ENCODE measurements at places on chromosomes 11 and 22.
A peak's percentile ranks its signal among the peaks of the same experiment; 100 is the strongest.

GRCh38 chr11:62391642-62392425 is 27.0 kb upstream of the SCGB1A1 start:
- no peak for DNase-seq

- peak; percentile 61 for DNase-seq
Observed at GRCh38 chr22:41382098-41382578, 396 bp downstream of the TEF start.

GRCh38 chr11:93253111-93253510 is 55.3 kb upstream of the SLC36A4 start:
- DNase-seq = no peak

GRCh38 chr22:38774496-38775166 is 18.8 kb upstream of the SUN2 start:
- DNase-seq = no peak

DNA sequence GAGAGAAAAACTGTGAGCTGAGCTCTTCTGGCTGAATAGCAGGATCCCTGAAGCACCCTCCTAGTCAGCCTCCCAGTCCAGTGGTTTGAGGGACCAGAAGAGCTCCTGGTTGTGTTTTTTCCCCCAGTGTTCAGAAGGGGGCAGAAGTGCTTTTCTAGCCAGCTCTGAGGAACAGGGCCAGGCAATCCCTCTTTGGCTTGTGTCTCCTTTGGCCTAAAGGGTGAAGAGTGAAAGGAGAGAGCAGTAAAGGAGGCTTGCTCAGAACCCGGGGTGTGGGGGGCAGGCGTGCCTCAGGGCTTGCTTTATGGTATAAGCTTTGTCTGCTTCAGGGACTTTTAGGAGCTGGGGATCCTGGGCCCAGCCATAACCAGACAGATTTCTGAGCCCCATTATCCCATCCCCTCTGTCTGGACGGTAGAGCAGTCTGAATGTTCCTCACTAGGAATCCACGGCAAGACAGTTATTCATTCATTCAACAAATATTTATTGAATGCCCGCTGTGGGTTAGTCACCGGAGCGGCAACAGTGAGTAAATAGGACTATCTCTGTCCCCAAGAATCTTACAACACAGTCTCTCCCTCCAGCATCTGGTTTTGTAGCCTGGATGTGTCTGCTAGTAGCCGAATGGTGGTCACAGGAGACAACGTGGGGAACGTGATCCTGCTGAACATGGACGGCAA is 14.5 kb downstream of the ACP2 start:
- DNase-seq = no peak

DNA sequence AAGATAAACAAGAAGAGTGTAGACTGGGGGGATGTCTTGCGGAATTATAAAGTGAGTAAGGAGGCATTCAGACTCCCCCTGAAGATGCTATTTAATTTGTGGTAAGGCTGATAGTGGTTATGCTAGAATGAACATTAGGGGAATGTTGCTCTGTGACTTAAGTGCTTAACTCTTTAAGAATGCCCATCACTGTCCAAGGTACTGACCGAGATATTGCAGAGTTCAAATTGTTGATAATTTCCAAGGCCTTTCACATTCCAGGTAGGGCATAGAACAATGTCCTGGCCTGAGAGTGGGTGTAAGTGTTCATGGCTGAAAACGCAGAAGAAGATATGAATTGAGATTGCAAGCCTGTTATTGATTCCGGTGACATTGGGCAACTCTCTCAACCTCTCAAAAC is 90.3 kb upstream of the SEZ6L start:
- DNase-seq = no peak

GRCh38 chr11:126497581-126498122 is 142.2 kb downstream of the ST3GAL4 start:
- no peak for DNase-seq

DNA sequence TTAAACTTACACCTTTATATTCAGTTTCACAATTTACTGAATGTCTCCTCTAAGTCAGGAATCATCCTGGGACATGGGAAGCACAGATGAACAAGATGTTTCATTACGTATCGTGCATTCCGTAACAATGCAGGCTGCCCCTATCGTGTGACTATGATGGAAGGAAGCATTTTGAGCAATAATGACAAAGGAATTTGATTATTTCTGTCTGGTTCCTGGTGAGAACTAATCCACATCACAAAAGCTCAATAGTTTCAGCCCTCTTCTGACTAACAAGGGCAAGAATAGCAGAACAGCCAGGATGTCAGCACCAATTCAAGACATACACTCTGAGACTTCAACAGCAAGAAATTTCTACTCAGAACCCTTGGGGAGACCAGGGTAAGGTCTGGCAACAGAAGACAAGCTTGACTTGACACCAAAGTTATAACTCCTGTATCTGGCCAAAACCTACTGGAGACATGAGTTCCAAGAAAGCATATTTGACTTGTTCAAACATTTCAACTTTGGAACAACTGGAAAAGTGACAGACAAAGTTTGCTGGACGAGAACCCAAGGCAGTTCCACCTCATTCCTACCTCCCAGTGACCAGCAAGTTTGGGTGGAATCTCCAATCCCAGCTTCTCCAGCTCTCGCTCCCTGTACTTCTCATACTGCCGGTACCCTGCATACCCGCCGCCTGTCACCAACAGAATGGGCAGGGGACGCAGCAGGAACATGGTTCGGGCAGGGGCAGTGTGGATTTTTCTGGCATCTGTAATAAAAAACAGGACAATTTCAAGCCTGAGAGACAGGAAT is 14.3 kb downstream of the PISD start:
- no peak for DNase-seq

DNA sequence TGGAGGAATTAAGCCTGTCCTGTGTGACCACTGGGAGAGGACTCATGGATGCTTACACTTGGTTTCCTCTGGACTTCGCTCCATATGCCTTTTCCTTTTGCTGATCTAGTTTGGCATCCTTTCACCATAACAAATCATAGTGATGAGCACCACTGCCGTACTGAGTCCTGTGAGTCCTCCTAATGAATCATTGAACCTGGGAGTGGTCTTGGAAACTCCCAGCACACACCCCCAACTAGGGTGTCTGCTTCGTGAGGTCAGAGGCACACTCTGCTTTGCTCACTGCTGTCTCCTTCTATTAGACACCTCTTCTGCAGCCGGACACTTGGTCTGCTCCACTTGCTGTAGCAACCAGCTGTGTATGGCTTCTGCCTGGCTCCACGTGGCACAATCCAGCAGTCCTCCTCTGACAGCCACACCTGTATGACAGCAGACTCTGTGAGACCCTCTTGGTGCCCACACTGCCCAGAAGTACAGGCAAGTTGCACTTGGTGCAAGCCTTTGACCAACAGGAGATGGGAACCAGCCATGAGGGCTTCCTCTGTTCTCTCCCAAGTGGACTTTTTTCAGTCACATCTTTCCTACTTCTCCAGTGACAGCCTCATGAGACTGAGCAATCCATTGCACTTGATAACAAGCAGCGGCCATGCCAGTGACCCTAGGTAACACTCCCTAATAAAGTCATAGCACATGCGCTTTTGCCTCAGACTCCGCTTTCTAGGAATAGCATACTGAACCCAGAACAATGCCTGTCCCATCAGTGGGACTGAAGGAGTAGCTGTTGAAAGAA is 65.0 kb upstream of the HMGXB4 start:
- DNase-seq = no peak

- DNase-seq = no peak
Observed at GRCh38 chr11:64134963-64135362, 30.9 kb downstream of the MACROD1 start.

DNA sequence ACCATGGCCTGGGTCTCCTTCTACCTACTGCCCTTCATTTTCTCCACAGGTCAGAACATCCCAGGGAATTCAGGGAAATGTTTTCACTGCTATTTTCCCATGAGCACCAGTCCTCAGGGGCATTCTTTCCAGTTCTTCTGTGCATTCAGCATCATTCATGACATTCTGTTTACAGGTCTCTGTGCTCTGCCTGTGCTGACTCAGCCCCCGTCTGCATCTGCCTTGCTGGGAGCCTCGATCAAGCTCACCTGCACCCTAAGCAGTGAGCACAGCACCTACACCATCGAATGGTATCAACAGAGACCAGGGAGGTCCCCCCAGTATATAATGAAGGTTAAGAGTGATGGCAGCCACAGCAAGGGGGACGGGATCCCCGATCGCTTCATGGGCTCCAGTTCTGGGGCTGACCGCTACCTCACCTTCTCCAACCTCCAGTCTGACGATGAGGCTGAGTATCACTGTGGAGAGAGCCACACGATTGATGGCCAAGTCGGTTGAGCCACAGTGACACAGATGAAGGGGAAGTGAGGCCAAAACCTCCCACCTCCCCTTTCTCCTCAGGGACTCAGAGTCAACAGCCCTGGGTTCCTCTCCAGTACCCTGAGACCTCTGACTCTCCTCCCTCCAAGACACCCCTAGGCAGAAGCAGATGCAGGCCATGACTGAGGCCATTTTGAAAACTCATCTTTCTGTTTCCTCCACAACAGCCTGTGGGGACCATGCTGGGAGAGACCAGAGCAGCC is 15.9 kb upstream of the IGLL5 start:
- DNase-seq = no peak

DNA sequence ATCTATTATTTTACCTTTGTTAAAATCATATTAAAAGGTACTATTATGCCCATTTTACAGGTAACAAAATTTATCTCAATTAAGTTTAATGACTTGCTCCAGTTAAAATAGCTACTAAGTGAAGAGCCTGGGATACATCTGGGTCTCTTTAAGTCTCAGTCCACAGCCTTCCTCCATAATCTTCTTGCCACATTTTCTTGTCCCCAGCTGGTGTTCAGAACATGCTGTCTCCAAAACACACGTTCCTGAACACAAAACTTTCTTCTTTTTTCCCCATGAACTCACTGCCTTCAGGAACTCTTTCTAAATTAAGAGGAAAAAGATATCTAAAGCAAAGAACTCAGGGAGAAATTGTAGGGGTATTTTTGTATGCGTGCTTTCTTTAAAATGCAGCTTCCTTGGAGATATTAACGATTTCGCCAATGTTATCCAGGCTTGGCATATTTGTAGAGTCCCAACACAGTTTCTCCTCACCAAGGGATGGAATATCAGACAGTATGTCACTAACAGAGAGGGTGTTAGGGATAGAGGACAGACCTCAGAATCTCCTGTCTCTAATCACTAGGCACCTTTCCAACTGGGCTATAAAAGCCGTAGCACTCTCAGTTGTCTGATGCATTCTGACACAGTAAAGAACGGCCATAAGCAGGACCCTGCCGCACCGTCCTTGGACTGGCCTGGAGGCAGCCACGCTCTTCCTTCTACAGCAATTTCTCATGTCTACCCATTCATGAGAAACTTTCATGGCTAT is 232.8 kb upstream of the BLID start:
- no peak for DNase-seq

DNA sequence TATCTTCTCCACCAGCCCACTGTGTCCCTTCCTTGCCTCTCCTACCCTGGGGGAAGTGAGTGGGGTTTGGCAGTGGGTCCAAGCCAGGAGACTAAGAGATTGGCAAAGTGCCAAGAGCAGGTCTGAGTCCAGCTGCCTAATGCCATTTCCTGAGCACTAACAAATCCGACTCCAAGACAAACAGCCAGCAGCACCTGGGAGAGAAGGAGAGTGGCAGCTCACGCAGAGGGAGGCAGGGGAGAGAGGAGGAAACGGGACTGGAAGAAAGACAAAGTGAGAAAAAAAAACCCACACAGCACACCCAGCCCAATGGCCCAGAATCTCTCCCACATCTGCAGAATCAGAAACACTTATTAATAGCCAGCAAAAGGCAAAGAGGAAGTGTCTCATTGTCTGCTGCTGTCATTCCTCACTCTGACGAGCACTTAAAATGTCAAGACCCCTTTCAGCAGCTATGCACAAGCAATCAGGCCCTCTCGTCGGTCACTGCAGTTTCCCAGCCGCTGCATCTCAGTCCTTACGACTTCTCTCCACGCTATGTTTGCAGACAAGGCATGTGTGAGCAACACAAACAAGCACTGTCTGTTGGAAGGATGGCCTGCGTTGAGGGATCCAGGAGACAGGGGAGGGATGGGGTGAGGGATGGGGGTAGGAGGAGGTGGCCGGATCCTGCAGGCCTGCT is 558.4 kb upstream of the CADM1 start:
- DNase-seq = no peak

DNA sequence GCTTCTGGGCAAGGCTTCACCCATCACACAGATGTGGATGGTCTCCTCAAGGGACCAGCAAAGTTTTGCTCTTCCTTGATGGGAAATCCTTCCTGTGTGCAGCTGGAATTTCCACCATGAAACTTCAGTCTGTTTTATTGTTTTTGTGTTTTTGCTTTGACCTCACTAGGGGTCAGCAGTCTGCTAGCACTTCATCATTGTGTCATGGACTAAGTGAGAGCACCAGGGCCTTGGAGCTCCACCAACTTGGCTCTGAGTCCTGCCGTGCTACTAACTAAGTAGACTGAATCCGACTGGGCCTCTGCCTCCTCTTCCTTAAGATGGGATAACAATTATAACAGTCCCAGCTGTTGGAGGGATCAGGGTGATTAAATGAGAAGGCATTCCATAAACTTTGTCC is 305.8 kb upstream of the NCAM1 start:
- DNase-seq = no peak

DNA sequence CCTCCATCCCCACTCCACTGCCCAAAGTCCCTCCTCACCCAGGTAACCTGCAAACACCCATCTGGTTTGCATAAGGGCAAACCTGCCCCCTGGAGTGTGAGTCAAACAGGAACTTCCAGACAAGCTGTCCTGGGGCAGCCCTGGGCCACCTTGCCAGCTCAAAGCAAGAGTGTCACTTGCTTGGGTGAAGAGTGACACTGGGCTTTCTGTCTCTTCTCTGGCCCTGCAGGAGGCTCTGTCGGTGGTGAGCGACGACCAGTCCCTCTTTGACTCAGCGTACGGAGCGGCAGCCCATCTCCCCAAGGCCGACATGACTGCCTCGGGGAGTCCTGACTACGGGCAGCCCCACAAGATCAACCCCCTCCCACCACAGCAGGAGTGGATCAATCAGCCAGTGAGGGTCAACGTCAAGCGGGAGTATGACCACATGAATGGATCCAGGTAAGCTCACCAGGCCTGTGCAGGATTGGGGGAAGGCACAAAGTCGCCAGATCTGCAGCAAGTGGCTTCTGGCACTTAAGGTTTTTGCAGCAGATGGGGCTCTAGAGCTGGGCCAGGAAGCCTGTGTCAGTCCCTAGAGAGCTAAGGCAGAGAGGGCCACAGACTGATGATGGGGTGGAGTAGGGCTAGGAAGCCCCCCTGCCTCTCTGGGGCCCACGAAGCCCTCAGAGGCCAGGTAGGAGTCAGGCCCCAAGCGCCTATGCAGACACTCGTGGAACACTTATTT is 64.2 kb downstream of the FLI1 start:
- DNase-seq = no peak

- no peak for DNase-seq
Observed at GRCh38 chr11:70334351-70334995, 63.9 kb upstream of the CTTN start.

- DNase-seq = peak; percentile 24
Observed at GRCh38 chr22:39349506-39349966, 255 bp upstream of the SYNGR1 start.

DNA sequence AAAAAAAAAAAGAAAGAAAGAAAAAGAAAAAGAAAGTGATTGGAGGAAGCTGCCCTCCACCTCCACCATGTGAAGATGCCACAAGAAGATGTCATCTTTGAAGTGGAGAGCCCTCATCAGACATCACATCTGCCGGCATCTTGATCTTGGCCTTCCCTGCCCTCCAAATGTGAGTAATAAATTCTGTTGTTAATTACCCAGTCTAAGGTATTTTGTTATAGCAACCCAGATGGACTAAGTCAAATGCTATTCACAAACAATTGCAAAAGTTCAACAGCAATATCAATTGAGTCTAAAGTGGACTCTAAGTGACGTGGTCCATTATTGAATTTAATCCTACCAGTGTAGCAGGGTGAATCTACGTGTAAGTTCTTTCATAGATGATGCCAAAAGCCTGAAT is 55.9 kb upstream of the NUP160 start:
- no peak for DNase-seq
